Frontal cortex (tissue), 4 donors: ENCODE measurements at places on chromosomes 12 and 14.

DNA sequence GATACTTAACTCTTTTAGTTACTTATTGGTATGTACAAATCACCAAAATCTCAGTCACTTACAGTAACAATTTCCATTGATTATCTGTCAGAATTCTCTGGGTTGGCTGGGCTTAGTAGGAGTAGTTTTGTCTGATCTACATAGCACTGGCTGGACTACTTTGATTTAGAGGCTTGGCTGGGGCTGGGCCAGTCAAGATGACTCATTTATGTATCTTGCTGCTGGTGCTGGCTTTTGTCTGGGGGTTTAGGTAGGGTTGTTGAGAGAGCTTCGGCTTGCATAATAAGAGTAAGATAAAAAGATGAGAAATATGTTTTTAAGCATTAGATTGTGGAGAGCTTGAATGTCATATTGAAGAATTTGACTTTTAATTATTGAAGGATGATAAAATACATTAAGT is 1093.7 kb downstream of the SLC6A15 start:
- DNase-seq = no peak

GRCh38 chr12:122062832-122063693 is 15.5 kb upstream of the MLXIP start:
- DNase-seq = peak; percentile 56

DNA sequence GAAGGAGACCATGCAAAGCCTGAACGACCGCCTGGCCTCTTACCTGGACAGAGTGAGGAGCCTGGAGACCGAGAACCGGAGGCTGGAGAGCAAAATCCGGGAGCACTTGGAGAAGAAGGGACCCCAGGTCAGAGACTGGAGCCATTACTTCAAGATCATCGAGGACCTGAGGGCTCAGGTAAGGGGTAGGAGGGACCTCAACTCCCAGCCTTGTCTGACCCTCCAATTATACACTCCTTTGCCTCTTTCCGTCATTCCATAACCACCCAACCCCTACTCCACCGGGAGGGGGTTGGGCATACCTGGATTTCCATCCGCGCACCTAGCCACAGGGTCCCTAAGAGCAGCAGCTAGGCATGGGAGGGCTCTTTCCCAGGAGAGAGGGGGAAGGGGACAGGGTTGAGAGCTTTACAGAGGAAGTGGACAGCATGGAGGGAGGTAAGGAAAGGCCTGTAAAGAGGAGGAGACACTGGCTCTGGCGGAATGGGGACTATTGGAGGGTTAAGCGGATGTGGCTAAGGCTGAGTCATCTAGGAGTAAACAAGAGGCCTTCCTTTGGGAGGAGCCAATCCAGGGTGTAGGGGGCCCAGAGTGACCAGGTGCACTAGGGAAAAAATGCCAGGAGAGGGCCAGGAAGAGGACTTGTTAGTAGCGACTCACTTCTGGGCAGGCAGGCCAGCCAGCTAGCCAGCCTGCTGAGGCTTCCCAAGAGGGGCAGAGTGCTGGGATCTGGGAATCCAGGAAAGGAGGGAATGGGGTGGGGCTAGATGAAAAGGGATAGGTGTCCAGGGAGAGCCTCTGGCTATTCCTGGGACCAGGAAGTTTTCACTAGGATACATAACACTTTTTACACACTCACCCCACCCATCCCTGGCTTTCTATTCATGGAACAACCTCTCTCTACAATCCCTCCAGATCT is 754 bp downstream of the KRT18 start:
- no peak for DNase-seq

GRCh38 chr14:101395779-101396178 is 165.5 kb upstream of the DIO3 start:
- DNase-seq = no peak

DNA sequence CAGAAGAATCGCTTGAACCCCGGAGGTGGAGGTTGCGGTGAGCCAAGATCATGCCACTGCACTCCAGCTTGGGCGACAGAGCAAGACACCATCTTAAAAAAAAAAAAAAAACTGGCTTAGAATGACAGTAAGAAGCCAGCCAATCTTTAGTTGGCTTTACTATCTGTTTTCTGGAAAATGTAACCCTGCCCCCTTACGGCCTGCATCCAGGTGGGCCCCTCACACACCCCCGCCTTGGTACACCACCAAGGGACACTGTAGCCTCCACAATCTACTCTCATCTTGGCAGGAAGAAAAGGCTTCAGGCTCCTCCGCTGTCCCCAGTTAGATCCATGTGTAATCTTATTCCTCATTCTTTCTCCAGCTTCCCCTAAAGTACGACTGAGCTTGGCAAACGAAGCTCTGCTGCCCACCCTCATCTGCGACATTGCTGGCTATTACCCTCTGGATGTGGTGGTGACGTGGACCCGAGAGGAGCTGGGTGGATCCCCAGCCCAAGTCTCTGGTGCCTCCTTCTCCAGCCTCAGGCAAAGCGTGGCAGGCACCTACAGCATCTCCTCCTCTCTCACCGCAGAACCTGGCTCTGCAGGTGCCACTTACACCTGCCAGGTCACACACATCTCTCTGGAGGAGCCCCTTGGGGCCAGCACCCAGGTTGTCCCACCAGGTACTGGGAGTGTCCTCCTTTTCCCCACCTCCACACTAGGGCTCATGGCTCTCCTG is 6.6 kb downstream of the TAPBPL start:
- DNase-seq = no peak

GRCh38 chr12:63450816-63451215 is 217.5 kb downstream of the DPY19L2 start:
- no peak for DNase-seq

DNA sequence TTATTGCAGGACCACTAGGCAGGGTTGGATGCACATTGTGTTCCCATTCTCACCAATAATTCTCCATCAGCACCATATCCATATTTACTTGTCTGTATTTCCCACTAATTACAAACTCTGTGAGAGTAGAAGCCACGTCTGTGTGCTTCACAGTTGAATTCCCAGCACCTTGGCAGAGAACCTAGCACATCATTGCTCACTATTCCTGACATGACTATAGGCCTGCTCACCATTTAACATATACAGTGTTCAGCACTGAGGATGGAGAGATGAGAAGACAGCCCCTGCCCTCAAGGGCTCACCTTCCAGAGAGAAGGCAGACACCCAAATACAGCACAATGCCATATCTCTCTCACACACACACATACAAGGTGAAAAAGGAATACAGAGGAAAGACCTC is 5.0 kb downstream of the DAD1 start:
- DNase-seq = no peak

- no peak for DNase-seq
Measured at GRCh38 chr14:24846261-24846660, 203.7 kb downstream of the STXBP6 start.

DNA sequence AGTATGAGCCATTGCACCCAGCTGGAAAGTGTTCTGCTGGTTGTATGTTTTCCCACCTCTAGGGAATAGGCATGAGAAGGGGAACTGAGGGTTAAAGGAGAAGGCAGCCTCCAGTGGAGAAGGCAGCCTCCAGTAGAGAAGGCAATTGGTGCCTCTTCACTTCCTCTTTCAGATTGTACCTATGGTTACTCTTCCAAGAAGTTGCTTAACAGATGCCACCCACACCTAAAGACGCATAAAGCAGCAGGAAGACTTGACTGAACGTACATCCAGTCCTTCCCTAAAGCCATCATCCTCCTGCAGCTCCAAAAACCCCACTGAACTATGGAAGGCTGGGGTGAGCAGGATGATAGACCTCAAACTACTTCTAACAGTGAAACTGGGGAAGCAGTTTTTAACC is 13.1 kb downstream of the DPF3 start:
- DNase-seq = no peak

GRCh38 chr14:68656452-68656851 is 136.4 kb downstream of the ZFP36L1 start:
- DNase-seq = no peak
